ENCODE measurements at places on chromosomes 4 and X.
A peak's percentile ranks its signal among the peaks of the same experiment; 100 is the strongest.

- no peak for DNase-seq
Observed at GRCh38 chrX:133300591-133300990, 82.4 kb upstream of the TFDP3 start.

DNA sequence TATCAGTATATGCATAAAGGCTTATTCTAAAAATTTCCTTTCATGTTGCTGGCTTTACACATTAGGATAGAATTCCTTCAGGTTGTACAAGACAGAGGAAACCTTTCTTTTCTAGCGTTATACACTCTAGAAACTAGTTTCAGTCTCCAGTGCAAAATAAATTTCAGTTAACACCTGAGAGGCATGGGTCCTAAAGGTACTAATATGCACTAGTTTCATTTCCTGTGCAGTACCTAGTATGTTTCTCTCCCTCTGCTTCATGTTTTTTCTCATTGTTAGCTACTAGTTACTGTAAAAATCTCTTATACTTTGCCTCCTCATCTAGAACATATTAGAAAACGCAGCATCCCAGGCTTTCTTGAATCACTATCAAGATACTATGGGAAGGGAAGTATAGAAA, 54.0 kb downstream of the SNX25 start:
- DNase-seq = no peak

DNA sequence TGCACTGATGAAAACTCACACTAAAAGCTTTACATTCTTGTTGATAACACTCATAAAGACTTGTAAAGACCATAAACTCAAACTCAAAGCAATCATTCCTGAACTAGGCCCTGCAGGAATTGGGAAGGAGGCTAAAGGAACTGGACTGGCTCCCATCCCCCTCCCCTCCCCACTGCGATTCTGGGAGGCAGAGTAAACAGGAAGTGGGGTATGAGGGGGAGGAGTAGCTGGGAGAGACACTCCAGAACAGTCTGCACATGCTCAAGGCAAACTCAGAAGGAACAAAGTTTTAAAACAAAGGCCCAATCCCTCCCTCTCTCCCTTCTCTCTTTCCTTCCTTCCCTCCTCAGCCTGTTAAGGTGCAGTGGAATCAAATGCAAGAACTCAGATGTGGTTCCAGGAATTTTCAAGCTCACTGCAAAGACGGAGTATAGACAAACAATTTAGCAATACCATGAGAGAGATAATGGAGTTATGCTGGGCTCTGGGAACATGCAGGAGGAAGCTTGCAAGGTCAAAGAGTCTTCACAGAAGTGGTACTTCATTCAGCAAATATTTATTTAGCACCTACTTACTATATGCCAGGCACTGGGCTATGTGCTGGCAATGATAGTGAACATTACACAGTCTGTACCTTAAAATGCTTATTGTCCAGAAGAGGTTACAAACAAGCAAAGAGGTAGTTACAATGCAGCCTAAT, 15.9 kb downstream of the MID1IP1 start:
- DNase-seq = peak; percentile 13

GRCh38 chr4:136637071-136637777, 895.1 kb downstream of the PCDH18 start:
- DNase-seq = peak; percentile 12

DNA sequence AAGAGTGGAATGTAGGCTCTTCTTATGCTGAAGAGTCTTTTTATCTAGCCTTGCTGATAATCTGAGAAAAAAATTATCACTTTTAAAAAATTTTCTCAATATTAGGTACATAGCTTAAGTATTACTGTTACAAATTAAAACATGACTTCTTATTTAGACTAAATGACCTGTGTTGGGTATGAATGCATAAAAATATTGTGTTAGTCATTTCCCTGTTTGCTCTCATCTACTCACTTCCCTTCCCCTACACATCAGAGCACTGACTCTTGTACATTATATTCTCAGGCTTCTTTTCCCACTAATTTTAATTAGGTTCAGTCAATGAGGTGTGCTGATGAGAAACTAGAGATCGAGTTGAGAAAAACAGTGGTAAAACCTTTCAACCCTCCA, 881.0 kb downstream of the PCDH18 start:
- no peak for DNase-seq

- DNase-seq = no peak
Observed at GRCh38 chrX:39560271-39560670, 537.5 kb downstream of the BCOR start.

DNA sequence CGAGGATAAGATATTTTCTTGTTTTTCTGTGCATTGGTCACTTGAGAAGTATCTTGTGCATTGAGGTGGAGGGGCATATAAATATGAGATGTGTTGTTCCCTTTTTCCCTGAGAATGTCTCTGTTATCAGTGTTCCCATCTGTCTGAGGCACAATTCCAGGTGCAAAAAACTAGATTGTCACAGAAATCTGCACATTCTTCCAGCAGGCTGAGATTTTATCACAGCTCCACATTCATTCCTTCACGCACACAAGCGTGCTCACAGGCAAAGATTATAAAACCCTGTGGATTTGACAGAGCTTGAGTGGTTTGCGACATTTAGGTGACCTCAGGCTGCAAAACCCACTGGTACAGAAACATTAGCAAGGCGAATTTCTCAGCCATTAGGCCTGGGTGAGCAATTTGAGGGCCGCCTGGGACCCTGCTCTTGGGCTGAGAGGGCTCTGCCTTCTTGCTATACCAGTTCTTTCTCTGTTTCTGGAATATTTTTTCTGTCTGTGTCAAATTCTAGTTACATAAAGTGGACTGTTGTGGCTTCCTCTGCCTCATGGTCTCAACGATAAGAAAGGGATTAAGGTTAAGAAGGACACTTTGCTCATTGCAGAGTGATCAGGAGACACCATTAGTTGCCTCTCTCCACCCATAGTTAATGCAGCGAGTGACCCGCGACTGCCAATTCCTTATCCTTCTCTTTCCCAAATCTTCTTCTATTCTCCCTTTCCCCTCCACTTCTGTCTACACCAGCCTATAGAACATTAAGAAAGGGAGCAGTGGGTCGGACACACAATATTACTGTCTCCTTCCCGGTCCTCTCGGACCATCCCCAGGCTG, 86.7 kb upstream of the C1QTNF7 start:
- no peak for DNase-seq

- DNase-seq = peak; percentile 49
Observed at GRCh38 chrX:68841251-68842049, 12.6 kb downstream of the EFNB1 start.

- DNase-seq = peak; percentile 63
Observed at GRCh38 chrX:136162827-136163570, 15.7 kb downstream of the FHL1 start.

DNA sequence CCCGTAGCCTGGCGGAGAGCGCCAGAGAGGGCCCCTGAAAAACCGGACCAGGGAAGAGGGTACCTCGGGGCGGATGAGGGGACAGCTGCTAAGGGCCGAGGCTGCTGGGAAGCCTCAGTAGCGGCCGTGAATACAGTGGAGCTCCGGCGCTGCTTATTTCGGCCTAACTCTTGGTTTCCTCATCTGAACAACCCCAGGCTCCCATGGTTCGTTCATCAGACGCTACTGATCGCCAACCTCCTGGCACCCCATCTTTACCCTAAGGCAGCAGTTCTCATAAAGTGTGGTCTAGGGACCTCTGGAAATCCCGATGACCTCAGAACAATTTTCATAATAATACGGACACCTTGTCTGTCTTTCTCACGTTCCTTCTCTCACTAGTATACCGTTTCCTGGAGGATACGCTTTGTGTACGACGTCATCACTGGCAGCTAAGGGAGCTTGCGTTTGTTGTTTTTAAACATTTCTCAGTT, 645 bp upstream of the RAB28 start:
- DNase-seq = no peak

DNA sequence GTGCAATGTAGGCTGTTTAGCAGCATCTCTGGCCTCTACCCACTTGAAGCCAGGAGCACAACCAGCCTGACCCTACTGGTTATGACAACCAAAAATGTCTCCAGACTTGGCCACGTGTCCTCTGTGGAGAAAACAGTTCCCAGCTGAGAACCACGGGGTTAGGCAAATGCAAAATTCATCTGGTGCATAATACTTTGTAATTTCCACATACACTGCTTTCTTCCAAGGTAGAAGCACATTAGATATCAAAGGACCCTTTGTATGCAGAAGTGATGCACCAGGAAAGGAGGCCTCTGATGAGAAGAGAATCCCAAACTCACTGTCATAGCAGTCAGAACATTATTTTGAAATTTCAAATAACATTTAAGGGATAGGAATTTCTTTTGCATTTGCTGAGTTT, 26.3 kb downstream of the MFAP3L start:
- no peak for DNase-seq

GRCh38 chr4:27011401-27011800, 150.8 kb downstream of the STIM2 start:
- DNase-seq = no peak

DNA sequence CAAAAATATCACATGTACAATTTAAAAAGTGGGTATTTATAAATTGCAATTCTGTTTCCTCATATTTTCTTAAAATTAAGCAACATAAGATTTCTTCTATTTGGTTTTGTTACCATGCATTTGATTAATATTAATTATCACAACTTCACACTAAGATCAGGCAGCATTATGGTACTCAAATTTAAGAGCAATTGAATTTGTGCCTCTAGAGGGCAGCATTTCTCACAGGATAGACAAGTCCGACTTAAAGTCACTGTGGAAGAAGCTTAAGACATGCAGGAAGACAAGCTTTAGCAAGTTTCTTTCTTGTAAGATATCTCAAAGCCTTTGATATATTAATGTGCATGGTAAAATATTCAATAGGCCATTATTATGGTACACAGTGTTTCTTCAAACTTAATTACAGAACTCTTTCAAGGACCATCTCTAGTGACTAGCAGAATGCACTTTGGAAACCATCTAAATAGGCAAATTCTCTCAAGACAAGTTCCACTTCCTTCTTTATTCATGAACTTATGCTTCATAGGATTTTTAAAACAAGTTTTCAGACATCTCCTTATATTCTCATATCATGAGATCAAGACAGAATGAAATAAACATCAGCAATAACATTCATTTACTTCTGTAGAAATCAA, 35.0 kb downstream of the FBXW7 start:
- DNase-seq = peak; percentile 58

GRCh38 chrX:6026429-6026828, 202.2 kb downstream of the NLGN4X start:
- DNase-seq = no peak

DNA sequence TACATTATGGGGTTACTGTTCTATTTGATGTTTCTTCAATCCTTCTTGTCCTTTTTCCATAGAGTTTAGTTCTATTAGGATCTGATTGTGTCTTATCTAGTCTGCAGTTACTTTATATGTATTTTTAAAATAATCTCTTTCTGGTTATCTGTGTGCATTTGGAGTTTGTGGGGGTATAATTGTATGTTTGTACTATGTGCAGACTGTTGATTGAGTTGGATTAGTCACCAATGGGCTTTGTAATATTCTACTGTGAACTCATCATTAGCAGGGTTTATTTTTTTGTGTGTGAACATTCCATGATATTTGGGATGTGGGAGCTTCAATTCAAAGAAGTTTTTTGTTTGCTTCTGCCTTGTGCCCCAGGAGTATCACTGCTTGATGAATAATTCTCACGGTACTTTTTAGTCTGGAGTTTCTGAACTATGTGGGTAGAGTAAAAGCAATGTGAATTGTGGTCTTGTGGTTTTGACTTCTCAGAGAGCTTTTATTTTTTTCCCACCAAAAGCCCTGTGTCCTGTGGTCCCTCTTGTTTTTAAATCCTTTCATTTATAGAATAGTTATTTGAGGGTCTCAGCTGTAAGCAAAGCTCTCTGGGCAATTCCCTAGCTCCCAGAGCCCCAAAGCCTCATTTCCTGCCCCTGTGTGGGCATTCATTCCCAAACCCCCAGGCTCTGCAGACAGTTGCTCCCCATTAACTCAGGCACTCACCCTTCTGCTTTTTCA, 127.8 kb downstream of the PHKA2 start:
- no peak for DNase-seq

GRCh38 chrX:103503853-103504207, 15.5 kb downstream of the RAB40A start:
- no peak for DNase-seq

GRCh38 chrX:22585831-22586230, 313.1 kb downstream of the CBLL2 start:
- DNase-seq = no peak

GRCh38 chr4:31702326-31702725, 982.2 kb downstream of the PCDH7 start:
- no peak for DNase-seq

GRCh38 chr4:121140716-121141460, 23.2 kb downstream of the TNIP3 start:
- no peak for DNase-seq

DNA sequence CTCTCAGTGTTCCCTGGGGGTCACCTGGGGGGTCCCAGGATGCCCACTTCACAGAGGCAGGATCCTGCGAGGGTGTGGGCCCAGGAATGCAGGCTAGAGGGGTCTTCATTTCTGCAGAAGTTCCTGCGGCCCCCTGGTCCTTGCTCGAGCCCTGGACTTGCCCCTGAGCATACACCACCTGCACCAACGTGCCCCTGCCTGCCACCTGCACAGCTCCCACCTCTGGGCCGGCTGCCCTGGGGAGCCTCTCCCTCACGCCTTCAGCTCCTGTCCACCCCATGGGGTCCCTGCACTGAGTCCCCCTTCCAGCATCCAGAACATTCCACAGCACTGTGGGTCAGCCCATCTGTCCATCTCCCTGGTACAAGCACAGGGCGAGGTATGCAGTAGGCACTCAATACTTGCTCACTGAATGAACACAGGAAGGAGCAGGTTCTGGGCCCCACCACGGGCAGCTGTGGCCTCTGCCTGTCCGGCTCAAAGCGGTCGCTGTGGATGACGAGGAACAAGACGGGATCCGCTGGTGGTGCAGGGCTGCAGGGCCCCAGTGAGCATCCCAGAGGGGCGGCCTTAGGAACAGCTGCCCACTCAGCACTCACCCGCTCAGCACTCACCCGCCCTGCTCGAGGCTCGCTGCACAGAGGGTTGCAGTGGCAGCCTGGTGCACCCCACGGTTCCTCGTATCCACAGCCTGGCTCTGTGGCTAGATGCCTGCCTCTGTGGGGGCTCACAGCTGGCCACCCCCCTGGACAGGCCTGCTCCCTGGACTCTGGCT, 70.5 kb upstream of the MXD4 start:
- no peak for DNase-seq

All from Calu3 (cell line).